CD4-positive, alpha-beta T cell (primary cell): ENCODE measurements at places on chromosomes 3 and 15.

- no peak for DNase-seq
Measured at GRCh38 chr3:89606151-89606550, 498.7 kb downstream of the EPHA3 start.

DNA sequence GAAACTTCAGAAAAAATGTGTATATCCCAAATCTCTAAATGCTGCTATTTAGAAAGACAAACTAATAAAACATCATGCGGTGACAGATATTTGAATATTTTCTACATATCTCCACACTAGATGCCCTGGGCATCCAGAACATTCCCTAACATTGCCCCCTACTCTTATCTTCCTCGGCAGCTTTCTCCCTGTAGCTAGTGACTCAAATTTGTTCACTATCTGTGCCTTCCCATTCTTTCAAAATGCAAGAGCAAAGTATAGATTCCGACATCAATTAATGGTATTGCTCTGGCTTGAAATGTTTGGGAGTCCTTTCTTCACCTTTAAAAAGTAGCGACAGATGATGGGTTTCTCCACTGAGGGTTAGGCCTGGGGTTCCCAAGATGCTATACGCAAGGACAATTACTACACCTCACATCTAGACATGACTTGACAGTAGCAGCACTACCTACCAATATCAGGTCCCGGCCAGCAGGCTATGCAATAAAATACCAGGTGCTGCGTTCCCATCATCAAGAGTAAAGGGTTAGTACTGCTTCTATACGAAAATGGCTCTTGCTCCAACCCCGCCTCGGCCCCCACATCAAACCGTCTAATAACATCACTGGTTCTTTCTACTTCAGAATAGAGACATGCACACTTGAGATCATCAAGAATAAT, 631 bp downstream of the UBR1 start:
- peak; percentile 1 for DNase-seq

DNA sequence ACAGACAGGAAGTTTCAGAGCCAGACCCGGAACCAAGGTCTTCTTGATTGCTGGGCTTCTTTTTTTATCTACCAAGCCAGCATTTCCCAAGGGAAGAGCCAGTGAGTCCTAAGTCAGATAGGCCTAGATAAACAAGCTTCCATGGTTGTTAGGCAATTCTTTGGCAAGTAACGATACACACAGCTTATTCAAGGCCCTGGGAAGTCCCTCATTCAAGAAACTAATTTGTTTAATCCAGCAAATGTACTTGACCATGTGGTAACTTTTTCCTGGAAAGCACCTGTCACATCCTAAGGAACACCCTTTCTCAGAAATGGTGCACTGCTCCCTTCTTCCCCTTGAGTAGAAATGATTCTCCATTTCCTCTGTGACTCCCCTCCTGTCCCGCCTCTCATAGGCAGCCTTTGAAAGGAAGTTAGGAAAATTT, 209.9 kb downstream of the ITPR1 start:
- no peak for DNase-seq

DNA sequence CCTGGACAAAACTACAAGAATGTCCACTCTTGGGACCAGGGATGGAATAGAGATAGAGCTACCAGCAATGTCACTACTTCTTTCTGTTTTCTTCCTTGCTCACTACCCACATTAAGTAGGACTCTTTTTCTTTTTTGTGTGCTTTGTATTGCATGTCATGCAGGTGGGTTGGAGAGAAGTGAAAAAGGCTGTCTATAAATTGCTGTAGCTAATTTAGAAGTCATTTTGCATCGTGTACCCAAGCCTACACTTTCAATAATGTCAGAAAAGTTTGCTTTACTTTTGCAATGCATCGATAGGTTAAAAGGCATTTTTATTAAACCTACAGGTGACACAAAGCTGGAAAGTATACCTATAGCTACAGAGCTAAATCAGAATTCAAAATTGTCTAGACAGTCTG, 58.9 kb downstream of the GTF2E1 start:
- no peak for DNase-seq

- no peak for DNase-seq
Measured at GRCh38 chr3:114417675-114418074, 123.8 kb downstream of the TIGIT start.

GRCh38 chr3:23728601-23729117, 77.1 kb upstream of the UBE2E1 start:
- no peak for DNase-seq

GRCh38 chr15:73483053-73483452, 40.1 kb downstream of the REC114 start:
- no peak for DNase-seq

DNA sequence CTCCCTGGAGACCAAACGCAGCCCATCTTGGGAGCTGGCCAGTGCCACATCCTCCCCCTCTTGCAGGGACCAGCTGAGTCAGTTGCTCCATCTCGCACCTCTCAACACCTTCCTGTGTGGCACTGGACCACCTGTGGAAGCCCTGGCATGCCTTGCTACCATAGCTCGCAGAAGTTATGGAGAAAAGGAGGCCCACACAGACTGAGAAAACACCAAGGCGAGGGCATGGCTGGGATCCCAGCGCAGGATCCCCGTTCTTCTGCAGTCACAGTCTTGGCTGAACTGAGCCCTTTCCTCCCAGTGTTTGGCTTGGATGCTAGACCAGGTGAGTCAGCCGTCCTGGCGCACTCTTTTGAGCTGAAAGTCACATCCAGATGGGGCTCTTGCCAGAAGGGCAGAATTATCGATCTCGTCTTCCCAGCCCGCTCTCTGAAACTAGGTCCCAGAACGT, 46.9 kb downstream of the CHRD start:
- no peak for DNase-seq

DNA sequence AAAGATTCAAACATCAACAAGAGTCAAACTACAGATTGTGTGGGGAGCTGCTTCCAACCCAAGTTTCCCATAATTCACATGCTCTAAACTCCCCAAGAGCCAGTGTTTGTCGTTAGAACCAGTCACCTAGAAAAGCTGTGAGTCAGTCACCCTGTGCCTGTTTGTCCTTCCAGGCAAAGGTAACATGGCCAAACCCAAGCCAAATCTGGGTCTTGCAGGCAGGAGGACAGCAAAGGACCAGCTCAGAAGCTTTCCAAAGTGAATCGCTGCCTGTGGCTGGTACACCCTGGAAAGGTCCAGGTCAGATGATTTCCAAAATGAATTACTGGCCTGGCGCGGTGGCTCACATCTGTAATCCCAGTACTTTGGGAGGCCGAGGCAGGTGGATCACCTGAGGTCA, 251.5 kb downstream of the FAM43A start:
- no peak for DNase-seq

DNA sequence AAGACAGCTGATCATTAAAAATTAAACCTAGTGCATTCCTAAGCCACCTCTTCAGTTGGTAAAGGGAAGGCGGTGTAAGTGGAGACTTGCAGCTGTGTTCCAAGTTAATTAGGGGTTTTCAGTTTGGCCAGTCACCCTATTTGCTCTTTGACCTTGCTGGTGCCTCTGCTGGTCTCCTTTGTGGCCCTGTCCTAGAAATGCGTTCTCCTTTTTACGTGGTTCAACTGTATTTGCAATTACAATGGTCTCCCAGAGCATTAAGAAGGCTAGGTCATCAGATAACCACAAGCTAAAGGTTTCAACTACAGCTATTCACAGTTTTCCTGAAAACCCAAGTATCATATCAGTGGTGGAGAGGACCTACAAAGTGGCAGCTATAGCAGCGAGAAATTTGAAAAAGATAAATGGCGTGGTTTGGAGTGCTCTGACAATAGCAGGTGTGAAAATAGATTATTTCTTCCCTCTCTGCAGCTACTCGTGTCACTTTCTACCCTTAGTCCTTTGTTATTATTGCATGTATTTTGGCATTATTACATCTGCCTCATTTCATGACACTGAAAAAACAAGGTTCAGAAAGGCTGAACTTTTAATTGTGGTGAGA, 203.5 kb upstream of the TBC1D5 start:
- DNase-seq = no peak

DNA sequence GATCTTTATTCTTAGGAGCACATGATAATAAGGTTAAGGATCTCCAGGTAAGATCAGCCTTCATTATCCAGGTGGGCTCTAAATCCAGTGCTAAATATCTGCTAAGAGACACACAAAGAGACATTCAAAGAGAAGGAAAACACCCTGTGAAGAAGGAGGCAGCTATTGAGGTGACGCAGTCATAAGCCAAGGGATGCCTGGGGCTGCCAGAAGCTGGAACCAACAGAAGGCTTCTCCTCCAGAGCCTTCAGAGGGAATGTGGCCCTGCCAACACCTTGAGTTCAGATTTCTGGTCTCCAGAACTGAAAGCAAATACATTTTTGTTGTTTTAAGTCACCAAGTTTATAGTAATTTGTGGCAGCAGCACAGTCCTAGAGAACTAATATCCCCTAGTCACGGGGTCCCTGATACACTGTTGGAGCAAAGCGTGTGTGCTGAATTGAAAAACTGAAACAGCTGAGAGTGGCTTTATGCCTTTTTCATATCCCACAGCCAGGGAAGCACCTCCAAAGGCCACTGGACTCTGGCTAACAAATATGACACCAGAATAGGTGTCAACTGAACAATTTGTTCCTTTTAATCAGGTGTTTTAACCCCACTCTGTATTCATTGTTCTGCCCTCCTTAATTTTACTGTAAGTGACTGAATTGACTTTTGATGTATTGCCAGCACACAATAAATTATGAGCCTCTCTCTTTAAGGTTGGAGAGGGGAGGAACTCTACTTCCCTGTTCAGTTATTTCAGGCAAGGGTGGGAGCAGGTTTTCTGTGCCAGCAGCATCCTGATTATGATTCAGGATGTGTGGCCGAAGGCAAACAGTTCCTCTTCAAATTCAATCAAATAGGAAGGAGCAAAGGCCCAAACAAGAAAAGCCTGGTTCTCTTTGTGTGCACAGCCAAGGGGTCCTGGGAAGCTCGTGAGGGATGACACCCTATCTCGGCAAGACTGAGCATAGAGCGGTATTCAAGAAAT, 151.8 kb upstream of the HES1 start:
- DNase-seq = no peak

- no peak for DNase-seq
Measured at GRCh38 chr3:53252096-53252946, 3.5 kb downstream of the TKT start.

DNA sequence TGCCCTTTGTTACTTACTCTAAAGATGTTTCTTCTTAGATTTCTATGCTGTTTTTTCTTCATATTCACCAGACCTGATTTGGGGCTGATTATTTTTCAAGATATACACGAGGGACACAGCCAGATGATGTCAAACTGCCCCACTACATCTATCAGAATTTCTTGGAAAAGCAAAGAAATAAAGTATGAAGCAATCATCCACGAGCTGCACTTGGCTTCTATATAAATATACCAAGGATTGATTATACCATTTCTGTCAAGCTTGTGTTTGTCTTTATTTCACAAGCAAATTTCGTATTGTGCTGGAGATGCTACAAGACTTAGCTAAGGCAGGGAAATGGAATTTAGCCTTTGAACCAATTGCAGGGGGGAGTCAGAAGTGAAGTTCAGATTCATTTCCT, 715.1 kb upstream of the NR2F2 start:
- no peak for DNase-seq

- DNase-seq = no peak
Measured at GRCh38 chr15:49286649-49287404, 116.8 kb downstream of the GALK2 start.

DNA sequence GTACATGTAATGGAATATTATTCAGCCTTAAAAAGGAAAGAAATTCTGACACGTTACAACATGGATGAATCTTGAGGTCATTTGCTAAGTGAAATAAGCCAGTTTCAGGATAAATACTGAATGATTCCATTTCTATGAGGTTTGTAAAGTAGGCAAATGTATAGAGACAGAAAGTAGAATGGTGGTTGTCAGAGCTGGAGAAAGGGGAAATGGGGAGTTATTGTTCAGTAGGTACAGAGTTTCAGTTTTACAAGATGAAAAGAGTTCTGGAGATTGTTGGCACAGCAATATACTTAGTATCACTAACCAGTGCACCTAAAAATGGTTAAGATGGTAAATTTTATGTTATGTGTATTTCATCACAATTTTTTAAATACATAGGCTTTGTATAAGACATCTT, 60.6 kb downstream of the USP8 start:
- DNase-seq = no peak

DNA sequence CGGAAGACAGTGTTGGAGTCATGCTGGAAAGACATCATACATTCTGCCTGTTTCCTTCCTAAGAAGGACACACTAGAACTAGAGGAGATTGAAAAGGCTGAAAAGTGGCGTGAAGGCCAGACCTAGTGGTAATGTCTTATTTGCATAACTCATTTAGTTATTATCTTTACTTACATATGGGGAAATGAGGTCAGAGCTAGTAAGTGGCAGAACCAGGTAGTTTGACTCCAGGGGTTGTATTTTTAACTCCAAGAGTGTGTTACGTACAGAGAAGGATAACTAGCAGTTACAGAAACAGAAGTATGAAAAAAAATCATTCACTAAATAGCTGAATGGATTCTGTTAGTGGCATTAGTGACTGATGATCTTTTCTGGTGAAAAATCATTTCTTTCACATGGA, 108.0 kb downstream of the MITF start:
- DNase-seq = no peak

- no peak for DNase-seq
Measured at GRCh38 chr3:27160146-27160545, 209.0 kb downstream of the NEK10 start.

DNA sequence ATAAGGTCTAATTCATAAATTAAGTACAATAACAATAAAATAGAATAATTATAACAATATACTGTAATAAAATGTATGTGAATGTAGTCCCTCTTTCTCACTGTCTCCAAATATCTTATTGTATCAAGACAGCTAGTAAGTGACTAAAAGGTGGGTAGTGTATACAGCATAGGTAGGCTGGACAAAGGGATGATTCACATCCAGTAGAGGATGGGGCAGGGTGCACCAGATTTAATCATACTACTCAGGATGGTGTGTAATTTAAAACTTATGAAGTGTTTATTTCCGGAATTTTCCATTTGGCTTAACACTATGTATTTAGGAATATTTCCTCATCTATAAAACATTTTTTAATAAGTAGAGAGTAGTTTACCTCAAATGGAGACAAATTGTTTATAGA, 876.1 kb upstream of the CADM2 start:
- no peak for DNase-seq

GRCh38 chr3:66795365-66795764, 202.7 kb upstream of the KBTBD8 start:
- no peak for DNase-seq

- DNase-seq = no peak
Measured at GRCh38 chr3:180932819-180933218, 20.3 kb downstream of the FXR1 start.

DNA sequence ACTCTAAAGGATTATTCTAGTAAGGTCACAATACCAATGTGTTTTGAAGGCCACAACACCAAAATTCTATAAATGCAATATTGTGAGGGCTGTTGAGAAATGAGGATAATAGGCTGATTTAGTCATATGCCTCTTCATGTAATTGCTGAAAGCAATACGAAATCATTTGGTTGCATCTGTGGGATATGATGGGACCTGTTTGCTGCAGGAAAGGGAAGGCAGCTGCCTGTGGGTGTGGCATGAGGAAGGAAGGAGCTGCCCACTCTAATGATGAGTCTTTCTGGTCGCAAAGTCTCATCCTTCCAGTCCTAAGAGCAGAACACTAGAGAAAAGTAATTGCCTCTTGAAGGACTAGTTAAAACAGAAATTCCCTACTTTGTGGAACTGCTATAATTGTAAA, 245.3 kb upstream of the ZPLD1 start:
- no peak for DNase-seq

- DNase-seq = peak; percentile 24
Measured at GRCh38 chr15:74835312-74835823, 7.6 kb downstream of the ULK3 start.

- no peak for DNase-seq
Measured at GRCh38 chr15:71218272-71218805, 103.1 kb downstream of the THSD4 start.
